Stomach (tissue), 19 donors: ENCODE measurements at places on chromosomes 5 and 9.

- DNase-seq: no peak
These were observed 118.5 kb downstream of the GNAQ start for GRCh38 chr9:77912895-77913693.

DNA sequence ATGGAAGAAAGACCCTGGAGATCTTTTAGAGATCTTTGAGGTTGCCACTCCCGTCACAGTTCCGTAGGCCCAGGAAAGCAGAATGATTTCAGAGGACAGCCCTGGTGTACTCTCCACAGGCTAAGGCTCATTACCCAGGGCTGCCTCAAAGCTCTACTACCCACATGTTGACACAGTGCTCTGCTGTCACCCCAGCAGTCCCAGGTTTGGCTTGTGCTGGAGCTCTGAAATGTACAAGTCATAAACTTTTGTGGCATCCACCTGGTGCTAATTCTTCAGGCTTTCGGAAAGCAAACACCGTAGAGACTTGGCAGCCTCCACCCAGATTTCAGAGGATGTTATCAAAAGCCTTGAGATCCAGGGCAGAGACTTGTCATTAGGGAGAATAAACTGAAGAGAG lies 136.5 kb downstream of the MTRR start:
- no peak for DNase-seq

DNA sequence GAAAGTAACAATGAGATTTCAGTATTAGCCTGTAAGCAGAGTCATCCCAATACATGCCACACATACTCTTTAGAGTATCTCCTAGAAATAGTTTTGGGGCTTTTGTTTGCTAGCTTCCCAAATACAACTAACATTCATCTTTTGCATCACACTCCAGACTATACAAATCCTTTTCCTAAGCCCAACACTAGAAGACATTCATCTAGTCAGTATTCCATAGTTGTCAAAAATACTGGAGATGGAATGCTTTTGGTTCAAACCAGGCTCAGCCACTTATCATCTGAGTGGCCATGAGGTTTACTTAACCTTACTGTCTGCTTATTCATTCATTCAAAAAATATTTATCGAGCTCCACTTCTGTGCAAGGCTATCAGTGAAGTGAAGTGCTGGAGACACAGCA lies 205.1 kb upstream of the SGCD start:
- no peak for DNase-seq

DNA sequence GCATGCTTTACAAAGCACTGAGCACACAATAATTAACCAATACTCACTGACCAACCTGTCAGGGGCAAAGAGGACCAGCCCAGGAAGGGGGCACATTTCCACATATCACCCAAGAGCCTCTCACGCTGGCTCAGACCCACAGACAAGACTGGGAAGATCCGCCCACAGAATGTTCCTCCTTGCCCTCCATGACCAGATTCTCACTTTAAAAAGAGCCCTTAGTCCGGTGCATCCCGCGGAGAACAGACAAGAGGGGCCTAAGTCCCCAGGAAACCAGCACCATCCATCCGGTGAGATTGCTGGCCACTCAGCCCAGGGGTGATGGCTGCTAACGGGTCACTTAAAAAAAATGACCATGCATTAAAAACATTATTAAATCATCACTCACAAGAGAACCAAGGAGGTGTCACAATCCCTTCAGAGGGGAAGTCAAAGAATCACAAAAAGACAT lies 32.9 kb downstream of the SEMA4D start:
- DNase-seq: no peak

DNA sequence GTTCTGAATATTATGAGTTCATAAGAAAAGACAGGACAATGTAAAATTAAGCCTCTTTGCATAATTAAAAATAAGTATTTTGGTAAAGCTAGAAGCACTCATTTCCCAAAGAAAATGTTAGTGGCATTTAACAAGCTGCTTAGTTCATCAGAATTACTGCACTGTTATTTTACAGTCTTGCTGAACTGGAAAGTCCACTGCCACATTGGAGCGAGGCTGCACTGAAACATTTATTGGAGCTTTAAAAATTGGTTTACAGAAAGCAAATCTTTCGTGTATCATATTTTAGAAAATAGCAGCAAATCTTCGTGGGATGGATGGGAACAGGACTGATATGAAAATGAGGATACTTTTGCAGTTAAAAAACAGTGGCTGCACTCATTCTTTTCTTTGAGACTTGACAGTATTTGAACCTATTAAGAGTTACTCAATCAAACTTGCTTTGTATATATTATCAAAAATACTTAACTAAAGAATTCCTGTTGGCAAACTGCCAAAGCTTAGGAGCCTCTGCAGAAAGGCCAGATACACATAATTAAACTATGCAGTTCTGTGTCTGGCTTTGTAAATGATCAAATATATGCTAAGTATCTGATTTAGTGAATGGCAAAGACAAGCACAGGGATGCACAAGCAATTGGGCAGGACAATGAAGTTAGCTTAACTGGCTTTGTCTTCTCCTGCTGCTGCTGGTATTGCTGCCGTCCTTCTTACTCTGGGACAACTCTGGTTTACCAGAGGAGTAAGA lies 16.5 kb upstream of the FBXL7 start:
- peak; percentile 33 for DNase-seq

DNA sequence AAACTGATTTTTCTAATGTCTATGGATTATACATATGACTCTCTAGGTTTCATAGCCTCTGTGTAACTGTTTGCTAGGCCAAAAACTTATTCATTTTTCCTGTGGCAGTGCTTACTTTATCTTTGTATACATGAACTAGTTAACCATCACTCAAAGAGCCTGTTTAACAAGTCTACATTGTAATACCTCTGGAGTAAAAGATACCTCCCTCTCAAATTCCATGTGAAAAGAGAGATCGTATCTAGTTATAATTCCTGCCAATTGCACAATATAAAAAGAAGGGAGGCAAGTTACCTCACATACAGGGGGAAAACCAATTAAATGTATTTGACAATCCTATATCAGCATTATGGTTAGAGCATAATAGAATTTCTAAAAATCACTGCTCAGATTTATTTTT lies 271.9 kb upstream of the ST8SIA4 start:
- DNase-seq: no peak

GRCh38 chr5:64979531-64979930 lies 210.8 kb downstream of the CWC27 start:
- DNase-seq: no peak
